NCI-H2029 (cell line): ENCODE measurements at places on chromosomes 2 and 18.

DNA sequence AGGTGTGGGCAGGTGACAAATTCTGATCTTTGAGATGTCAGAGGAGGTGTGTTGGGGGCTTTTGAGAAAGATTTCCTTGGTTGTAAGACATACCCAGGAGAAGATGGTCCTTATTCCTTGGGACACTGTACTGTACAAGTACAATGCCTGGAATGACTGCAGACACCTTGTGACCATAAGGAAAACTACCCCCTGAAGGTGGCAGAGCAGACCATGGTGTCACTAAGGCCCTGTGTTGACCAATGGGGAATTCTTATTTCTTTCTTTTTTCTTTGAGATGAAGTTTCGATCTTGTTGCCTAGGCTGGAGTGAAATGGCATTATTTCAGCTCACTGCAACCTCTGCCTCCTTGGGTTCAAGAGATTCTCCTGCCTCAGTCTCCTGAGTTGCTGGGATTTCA lies 4.4 kb upstream of the ANKRD29 start:
- DNase-seq, result no peak

- DNase-seq, result peak; percentile 73
Measured at GRCh38 chr2:18171191-18172139, 293.0 kb downstream of the KCNS3 start.

- DNase-seq, result peak; percentile 24
Measured at GRCh38 chr2:62195421-62196277, at the start of gene B3GNT2. Gene B3GNT2, plus strand, starts transcription at chr2:62196115. Its CDS starts 26,106 bp downstream, at chr2:62222221.

DNA sequence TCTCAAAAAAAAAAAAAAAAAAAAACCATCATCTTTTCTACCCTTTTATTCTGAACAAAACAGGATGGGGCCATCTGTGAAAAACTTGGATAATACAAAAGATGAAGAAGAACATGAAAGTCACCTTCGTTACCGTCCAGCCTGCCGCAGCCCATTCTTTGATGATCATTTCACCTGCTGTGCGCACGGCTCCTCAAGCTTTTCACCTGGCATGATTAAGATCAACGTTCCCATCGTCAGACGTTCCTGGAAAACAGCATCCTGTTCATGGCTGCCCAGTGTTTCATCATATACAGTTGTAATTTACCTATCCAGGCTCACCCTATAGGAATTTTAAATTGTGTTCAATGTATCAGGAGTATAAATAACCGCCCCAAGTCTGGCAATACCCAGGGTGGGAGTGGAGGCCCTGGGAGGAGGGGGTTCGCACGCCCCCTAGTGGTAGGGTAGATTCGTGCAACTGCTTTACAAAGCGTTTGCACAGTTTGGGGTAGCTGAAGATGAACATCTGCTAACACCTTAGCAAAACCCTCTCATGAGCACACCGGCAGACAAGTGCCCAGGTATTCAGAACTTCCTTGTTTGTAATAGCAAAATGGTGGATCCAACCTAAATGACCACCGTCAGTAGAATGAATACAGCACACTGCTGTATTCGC lies 49.0 kb upstream of the GLI2 start:
- DNase-seq, result no peak

DNA sequence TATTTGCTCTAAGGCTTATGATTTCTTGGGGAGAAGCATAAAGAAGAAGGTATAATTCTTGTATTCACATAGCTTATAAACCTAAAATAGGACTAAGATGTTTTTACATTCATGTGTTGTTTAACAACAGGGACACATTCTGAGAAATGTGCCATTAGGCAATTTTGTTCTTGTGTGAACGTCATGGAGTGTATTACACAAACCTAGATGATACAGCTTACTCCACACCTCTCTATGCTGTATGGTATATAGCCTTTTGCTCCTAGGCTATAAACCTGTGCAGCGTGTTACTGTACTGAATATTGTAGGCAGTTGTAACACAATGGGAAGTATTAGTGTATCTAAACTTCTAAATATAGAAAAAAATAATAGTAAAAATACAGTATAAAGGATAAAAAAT lies 92.1 kb downstream of the PHLPP1 start:
- no peak for DNase-seq
